ENCODE measurements at places on chromosomes 2 and 18.

DNA sequence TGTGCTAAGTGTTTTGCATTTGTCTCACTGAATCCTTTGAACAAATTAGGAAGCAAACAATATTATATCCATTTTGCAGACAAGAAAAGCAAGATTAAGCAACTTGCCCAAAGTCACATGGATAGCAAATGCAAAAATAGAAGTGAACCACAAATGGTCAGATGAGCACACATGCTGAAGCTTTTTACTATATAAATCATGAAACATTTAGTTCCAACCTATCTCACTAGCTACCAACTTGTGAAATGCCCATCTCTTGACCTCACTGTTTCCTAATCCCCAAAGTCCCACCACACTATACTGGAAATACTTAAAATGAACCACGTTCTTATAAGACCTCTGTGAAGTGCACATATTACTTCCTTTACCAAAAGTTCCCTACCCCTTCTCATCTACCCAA is 380.5 kb downstream of the ERBB4 start:
- no peak for DNase-seq

DNA sequence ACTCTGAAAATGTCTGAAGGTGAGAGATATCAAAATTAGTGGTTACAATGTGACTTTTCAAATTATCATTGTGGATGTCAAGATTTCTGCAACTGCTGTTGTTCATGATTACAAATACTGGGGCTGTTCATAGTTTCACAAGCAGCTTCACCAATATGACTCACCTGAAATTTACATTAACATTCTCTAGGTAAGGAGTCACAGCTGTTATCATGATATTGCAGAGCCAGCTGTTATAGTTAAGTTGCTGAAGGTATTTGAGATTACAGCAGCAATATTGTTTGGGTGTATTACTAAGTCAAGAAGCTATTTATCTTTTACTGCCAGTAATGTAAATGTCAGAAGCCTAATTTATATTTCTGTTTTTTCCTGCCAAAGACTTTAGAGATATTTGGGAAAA is 140.0 kb downstream of the MC4R start:
- DNase-seq: no peak

DNA sequence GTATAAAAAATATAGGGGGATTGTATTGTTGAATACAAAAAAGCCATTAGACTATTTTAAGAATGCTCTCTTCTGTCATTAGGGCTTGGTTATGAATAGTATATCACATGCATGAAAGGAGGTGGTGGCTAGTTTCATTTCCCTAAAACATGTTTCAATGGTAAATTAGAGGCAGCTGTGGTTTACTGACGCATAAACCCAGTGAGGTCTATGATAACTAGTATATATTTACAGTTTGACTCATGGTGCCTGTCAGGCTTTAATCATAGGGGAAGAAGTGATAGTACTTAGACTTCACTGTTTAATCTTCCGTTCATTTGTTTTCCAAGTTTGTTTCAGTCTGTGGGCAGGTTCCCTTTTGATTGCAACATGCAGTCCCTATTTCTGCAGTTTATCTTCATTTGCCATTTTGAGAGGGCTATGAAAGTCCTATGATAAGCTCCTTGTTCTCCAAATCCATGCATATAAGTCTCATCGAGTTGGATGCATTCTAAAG is 55.1 kb upstream of the MAP4K3 start:
- DNase-seq: no peak

DNA sequence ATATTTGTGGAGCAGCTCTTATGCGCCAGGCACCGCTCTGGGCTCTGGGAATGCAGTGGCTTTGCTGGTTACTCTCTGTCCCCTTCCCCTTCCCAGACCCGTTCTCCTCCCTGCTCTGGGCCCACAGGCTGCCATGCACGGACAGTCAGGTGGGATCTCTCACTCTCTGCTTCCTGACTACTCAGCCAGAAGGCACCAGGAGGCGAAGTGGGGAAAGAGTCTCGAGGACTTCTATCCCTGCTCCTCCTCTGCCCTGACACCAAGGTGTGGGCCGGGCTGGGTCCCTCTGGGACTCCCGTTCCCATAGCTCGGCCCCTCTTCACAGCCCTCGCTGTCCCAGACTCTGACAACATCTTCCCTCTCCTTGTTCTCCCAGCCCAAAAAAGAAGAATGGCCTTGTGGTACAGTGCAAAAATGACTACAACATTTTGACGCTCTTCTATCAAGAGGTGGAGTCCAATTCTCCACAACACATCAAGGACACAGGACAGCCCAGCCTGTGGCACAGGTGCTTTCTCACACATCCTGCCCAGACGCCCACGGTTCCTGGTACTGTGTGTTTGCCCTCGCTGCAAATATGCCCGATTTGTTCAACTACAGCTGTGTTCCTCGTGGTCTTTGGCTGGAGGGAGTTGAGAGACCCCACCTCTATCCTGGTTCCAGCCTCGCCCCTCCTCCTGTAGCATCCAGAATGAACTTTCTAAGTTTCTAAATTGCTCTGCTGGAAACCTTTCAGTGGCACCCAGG is 14.0 kb upstream of the DUSP2 start:
- DNase-seq: no peak

- DNase-seq: no peak
These were observed 47.6 kb downstream of the BCL11A start for GRCh38 chr2:60505880-60506260.

GRCh38 chr2:218343591-218343990 is 13.1 kb upstream of the CATIP start:
- no peak for DNase-seq

GRCh38 chr2:219243291-219243761 is 1.9 kb downstream of the GLB1L start:
- DNase-seq: no peak

GRCh38 chr2:24175631-24176187 is 856 bp downstream of the FAM228A start:
- no peak for DNase-seq

DNA sequence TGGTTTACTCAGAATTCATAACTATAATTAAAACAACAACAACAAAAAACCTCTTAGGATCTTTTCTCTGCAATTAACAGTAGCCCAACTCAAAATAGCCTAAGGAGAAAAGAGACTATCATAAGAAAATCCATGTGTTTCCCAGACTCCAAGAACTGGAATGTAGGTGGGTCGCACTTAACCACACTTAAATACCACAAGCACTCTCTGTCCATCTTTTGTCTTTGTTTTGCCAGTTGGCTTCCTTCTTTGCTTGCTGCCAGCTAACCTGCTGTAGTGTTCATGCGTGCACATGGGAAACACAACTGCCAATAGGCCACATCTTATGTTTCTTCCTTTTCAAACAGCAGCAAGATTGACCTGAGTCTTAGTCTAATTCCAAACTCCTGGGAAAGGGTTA is 24.1 kb upstream of the ACVR1 start:
- DNase-seq: no peak

DNA sequence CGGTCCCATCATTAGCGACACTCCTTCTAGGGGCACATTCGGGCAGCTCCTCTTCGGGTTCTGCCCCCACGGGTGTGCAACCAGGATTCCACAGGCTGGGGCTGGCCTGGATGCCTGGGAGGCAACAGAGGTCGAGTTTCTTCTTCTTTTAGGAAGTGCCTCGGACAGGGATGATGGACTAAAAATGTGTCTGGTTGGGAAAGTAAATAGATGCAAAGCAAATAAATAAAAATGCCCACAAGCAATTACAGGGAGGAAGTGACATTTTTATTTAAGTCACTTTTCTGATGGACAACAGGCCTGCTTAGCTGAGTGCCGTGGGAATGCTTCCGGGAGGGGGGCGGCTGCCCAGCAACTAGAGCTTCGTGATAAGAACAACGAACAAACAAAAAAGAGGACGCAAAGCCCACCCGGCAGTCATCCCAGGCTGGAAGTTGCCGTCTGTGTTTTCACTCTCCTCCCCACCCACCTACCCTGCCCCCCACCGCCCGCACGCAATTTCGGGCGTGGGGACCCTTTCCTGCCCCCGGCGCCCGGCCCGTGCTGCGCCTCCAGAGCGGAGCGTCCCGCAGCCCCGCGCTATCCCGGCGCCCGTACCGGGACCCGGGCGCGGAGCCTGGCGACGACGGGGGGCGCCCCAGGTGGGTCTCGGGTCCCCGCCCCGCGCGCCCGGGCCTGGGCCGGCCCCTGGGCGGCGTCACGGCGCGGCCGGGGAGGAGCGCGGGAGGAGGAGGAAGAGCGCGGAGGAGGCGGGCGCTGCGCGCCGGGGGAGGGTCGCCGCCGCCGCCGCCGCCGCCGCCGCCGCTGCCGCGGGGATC is 412 bp upstream of the NCK2 start:
- DNase-seq: no peak
